SK-N-SH treated with all-trans-retinoic acid at 6 μM for 48 hours (cell line): ENCODE measurements at places on chromosomes 4 and X.

DNA sequence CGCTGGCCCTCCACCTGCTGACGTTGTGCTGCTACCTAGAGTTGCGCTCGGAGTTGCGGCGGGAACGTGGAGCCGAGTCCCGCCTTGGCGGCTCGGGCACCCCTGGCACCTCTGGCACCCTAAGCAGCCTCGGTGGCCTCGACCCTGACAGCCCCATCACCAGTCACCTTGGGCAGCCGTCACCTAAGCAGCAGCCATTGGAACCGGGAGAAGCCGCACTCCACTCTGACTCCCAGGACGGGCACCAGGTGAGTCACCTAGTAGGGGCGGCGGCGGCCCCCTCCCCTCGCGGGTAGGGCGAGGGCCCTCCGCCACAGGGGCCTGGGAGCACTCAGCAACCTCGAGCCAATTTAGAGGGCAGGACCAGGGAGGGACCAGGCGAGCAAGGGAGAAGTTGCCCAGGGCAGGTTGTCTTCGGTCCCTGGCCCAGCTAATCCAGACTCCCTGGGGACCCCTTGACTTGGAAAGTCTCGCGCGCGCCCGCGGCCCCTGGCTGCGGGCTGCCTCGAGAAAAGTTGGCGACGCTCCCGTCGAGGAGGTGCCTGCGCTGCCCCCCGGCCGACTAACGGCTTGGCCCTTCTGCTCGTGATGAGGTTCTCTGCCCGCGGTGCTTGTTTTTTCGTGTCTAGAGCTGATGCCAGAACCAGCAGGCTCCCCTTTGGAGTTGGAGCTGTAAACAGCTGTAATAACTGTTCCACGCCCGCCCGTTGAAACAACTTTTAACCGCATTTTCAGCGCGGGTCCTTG is 717 bp downstream of the EDA start:
- peak; percentile 12 for ATAC-seq

GRCh38 chr4:65798498-65799127 is 128.3 kb upstream of the EPHA5 start:
- no peak for ATAC-seq

DNA sequence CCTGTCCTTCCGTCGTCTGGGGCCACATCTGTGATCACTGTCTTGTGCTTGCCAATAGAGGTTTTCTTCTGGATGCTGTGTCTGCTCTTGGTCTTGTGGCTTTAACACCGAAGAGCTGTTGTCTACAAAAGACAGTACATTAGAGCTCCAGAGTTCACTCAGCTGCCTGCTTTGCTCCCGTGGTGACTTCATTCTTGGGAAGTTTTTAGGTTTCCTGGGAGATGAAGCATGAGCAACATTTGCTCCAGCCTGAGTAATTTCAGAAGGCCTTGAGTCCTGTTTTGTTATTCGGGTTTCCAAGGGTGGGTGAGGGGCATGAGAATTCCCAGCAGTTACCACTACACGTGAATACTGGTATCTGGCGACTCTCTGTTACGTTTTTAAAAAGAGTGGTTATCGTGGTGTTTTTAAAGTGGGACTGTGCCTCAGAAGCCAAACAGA is 189.2 kb downstream of the SHROOM3 start:
- ATAC-seq = peak; percentile 82

GRCh38 chrX:101117701-101118100 is 19.7 kb downstream of the CENPI start:
- no peak for ATAC-seq

DNA sequence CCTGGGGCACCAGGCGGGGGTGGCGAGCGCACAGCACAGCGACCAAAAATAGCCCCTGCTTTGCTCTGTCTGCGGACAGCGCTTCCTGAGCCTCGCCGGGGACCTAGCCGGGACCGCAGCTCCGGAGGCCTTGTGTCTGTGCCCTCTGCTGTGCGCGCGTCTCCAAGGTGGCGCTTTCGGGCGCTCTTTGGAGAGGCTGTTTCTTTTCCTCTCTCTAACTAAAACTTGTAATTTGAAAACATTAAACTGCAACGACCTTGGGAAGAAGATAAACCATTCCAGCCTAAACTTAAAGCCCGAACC is 3.4 kb downstream of the ARX start:
- ATAC-seq = peak; percentile 30; the same call in 2 of the 3 replicates

- ATAC-seq = no peak
Observed at GRCh38 chr4:125461676-125462363, 147.1 kb downstream of the FAT4 start.
